ENCODE measurements at places on chromosomes 4 and X.

GRCh38 chrX:150871341-150871811, 27.1 kb downstream of the CD99L2 start:
- no peak overlapping the region for H3K4me3 ChIP-seq
- DNase-seq, result no peak
- no peaks in the 10 kb centered on the region for H3K4me1 ChIP-seq
- no peaks in the 10 kb centered on the region for H3K27me3 ChIP-seq

DNA sequence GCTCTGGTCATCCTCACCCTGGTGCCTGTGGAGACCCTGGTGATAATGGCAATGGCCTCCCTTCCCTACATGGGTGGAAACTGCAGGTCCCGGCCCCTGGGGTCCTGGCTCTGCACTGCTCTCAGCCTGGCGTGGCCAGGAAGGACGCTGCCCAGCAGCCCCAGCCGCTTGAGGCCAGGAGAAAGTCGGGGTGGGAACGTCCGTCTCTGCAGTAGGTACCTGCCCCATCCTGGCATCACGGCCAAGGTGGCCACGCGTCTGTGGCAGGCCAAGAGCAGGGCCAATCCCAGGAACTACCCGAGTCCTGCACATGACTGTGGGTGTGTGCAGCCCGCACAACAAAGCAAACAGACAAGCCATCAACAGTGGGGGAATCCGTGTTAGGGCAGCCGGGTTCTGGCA, 33.8 kb downstream of the FGFRL1 start:
- H3K36me3 ChIP-seq, result no peaks in the 10 kb centered on the region
- H3K27ac ChIP-seq, result no peak overlapping the region
- peaks cover 15% of the 10 kb centered on the region for H3K4me1 ChIP-seq
- no peak for DNase-seq
- peaks cover 24% of the 10 kb centered on the region for H3K27me3 ChIP-seq

GRCh38 chrX:12804655-12805054, 13.4 kb downstream of the PRPS2 start:
- H3K36me3 ChIP-seq, result peaks cover 2% of the 10 kb centered on the region
- H3K4me3 ChIP-seq, result no peak overlapping the region
- no peaks in the 10 kb centered on the region for H3K27me3 ChIP-seq

DNA sequence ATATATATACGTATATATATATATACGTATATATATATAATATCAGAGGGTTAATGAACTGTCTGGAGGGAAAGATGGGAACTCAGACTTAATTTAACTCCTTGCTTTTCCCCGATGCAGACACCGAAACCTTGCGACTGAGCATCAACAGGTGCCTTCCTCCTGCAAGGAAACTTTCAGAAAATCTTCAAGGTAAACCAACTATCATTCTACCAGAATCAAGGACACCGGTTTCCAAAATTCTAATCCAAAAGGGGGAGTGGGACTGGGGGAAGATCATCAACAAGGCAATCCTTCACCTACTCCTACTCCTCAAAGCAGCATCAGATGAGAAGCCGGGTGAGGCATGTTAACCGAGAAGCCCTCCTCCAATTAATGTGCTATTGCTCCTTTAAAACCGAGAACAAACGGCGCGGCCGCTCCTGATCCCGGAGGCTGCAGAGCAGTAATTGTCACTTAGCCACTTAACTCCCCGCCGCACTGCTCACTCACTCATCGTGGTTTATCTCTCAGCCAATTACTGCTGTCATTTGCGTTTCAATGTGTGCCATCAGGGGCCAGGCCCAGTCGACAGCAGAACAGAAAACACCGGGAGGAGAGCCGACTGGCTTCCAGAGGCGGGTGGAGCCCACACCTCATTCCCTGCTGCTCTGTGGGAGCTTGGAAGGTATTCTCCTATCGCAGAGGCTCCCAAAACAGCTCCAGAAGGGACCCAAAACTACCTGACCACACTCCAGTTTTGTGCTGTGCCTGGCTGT, 61.7 kb downstream of the MAML3 start:
- no peaks in the 10 kb centered on the region for H3K27me3 ChIP-seq
- no peaks in the 10 kb centered on the region for H3K36me3 ChIP-seq
- no peak for DNase-seq
- H3K27ac ChIP-seq, result no peak overlapping the region
- H3K4me1 ChIP-seq, result peaks cover 50% of the 10 kb centered on the region

DNA sequence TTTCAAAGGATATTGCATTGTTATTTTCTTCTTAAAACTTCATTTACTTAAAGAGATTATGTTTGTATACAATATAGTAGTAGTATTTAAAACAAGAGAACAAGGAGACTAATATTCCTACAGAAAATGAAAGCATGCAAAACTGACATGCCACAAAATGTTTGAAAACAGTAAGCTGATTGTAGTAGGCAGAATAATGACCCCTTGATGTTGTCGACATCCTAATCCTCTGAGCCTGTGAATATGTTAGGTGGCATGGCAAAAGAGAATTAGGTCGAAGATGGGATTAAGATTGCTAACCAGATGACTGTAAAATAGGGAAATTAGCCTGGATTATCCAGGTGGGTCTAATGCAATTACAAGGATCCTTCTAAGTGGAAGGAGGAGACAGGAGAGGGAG, 522.2 kb upstream of the NR3C2 start:
- H3K4me1 ChIP-seq, result no peaks in the 10 kb centered on the region
- no peak overlapping the region for H3K27ac ChIP-seq
- no peak overlapping the region for H3K4me3 ChIP-seq
- no peaks in the 10 kb centered on the region for H3K27me3 ChIP-seq
- DNase-seq, result no peak

- no peaks in the 10 kb centered on the region for H3K36me3 ChIP-seq
- H3K27me3 ChIP-seq, result no peaks in the 10 kb centered on the region
- no peaks in the 10 kb centered on the region for H3K4me1 ChIP-seq
- no peak for DNase-seq
These were observed 1564.5 kb upstream of the PCDH10 start for GRCh38 chr4:131584587-131584986.

DNA sequence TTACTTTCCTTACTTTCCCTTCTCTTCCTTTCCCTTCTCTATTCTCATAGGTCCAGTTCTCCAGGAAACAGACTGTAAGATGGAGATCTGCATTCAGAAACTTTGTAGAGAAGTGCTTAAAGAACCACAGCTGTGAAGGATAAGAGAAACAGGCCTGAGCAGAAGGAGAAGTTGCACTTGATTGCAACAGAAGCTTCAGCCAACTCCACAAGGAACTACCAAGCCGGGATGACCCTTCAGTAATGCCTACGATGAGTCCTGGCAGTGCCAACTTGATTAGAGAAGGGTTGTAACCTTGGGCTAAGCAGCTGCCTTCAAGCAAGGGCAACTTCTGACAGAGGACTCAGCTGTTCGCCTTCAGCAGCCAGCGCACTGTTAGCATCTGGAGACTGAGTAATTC, 413.3 kb upstream of the RASGEF1B start:
- H3K36me3 ChIP-seq, result no peaks in the 10 kb centered on the region
- no peak overlapping the region for H3K4me3 ChIP-seq
- H3K27ac ChIP-seq, result no peak overlapping the region
- no peak for DNase-seq
- no peaks in the 10 kb centered on the region for H3K4me1 ChIP-seq

DNA sequence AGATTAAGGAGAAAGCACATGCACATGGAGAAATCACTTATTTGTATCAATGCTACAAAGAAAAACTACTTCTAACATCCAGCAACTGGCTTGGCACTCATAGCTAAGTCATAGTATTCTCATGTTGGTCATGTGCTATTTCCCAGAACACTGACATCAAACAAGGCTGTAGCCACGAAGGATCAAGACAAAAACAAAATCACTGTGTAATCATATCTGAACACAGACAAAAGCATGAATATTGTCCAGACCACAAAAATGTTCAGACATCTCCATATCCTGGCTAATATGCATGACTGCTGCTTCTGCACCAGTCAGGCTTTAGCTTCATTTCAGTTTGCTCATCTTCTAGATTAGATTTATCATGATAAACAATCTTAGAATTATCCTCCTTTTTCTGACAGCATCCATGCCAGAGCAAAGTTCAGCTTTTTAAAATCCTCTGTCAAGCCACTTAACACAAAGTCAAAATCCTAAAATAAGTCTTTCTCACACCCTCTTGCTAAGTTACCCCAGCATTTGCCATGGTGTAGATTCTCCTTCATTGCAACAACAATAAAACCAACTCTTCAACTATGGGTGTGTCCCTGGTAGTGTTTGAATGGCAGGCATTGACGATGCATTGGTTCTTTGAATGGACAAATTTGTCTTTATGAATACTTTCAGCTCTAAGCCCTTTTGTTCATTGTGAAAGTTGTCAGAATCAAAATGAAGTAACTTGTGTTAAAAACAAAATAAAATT, 39.1 kb upstream of the NPFFR2 start:
- H3K36me3 ChIP-seq, result no peaks in the 10 kb centered on the region
- H3K4me3 ChIP-seq, result no peak overlapping the region
- no peaks in the 10 kb centered on the region for H3K27me3 ChIP-seq
- no peak for DNase-seq

GRCh38 chrX:11591723-11592346, 73.9 kb downstream of the ARHGAP6 start:
- H3K36me3 ChIP-seq, result no peaks in the 10 kb centered on the region
- H3K4me1 ChIP-seq, result no peaks in the 10 kb centered on the region
- no peak overlapping the region for H3K27ac ChIP-seq
- DNase-seq, result peak; percentile 35
- H3K27me3 ChIP-seq, result peaks cover 2% of the 10 kb centered on the region
- no peak overlapping the region for H3K4me3 ChIP-seq

- H3K36me3 ChIP-seq, result no peaks in the 10 kb centered on the region
- H3K4me3 ChIP-seq, result no peak overlapping the region
- H3K27ac ChIP-seq, result no peak overlapping the region
- no peak for DNase-seq
These were observed 148.1 kb upstream of the EOLA2 start for GRCh38 chrX:150086371-150086770.

GRCh38 chrX:39163581-39164126, 362.4 kb downstream of the MID1IP1 start:
- no peak overlapping the region for H3K27ac ChIP-seq
- DNase-seq, result no peak
- H3K4me1 ChIP-seq, result peaks cover 18% of the 10 kb centered on the region

GRCh38 chr4:48445704-48446103, 37.4 kb upstream of the SLC10A4 start:
- no peaks in the 10 kb centered on the region for H3K27me3 ChIP-seq
- DNase-seq, result peak; percentile 5
- no peak overlapping the region for H3K27ac ChIP-seq
- no peak overlapping the region for H3K4me3 ChIP-seq

DNA sequence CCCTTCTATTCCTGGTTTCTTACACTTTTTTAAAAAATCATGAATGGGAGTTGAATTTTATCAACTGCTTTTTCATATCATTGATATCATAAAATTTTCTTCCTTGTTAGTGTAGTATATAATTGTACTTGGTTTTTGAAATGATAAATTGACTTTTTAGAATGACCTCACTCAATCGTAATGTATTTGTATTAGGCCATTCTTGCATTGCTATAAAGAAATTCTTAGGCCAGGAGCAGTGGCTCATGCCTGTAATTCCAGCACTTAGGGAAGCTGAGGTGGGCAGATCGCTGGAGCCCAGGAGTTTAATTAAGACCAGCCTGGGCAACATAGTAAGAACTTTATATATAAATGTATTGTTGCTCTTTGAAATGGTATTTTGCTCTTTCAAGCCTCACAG, 6.3 kb downstream of the EXOC1 start:
- H3K27ac ChIP-seq, result no peak overlapping the region
- H3K4me1 ChIP-seq, result peaks cover 6% of the 10 kb centered on the region
- H3K4me3 ChIP-seq, result no peak overlapping the region
- no peak for DNase-seq
- peaks cover 25% of the 10 kb centered on the region for H3K36me3 ChIP-seq
- H3K27me3 ChIP-seq, result no peaks in the 10 kb centered on the region

All from common myeloid progenitor, CD34-positive (primary cell).